Activated CD8-positive, alpha-beta memory T cell treated with anti-CD3 and anti-CD28 coated beads, Interleukin-2, amount 50 U/mL, for 48 hours (primary cell): ENCODE measurements at places on chromosomes 12 and 14.
A peak's percentile ranks its signal among the peaks of the same experiment; 100 is the strongest.

DNA sequence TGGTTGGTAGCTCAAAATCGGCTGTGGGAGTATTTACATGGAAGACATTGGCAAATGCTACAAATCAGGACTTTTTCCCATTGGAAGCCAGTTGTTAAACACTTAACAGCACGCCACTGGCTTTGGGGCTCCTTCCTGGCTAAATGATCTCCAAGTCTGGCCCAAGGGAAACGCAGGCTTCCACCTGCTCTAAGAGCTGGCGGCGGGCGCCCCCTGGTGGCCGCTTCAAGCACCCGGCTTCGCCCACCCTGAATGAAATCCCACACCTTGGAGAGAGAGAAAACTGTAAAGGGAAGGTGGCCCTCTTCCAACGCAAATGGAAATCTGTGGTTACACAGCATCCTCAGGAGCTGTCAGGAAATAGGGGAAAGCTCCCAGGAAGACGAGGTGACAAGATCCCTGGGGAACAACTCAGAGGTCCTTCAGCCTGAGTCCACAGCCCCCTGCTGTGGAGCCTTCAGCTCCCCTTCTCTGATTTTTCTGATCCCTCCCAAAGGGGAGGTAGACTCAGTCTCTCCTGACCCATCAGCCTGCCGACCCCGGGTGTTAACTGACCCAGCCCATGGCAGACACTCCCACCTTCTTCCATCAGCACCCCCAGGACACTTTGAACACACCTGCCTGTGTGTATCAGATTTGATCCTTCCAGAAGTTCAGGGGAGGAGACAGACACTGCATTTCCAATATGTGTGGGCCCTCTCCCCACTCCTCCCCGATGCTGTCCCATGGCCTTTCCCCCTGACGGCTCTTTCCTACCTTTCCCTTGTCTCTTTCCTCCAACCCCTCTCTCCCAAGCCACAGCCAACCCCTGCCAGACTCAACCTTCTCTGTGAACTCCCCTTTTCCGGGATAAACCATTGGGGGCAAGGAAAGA lies 15.4 kb downstream of the SELPLG start:
- peak; percentile 93 for DNase-seq

- no peak for DNase-seq
Observed at GRCh38 chr14:100389497-100390104, 66.5 kb downstream of the SLC25A47 start.

- no peak for DNase-seq
Observed at GRCh38 chr12:46224386-46224785, 44.5 kb downstream of the SLC38A1 start.

- DNase-seq = no peak
Observed at GRCh38 chr14:102731871-102732800, 45.1 kb upstream of the TRAF3 start.

DNA sequence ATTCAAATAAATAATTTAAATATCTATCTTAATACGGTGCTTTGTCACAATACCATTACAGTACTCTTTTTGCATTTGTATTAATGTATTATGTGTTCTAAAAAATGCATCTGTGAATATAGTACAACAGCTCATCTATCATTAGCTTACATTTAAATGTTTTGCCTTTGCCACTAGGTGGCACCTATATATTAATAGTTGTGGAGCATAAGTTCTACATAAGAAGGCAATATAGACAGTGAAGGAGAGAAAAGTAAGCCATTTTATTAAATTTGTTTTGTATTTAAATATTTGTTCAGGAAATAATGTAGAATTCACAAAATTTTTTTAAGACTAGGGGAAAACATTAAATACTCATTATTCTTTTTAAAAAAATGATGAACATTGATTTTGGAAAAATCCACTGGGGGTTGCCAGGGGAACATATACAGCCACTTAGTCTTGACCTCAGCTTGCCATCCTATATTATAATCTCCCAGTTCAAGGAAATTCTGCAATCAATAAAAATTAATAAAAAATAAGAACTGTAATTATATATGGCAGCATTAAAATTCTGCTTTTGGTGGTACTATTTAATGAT lies 9.8 kb downstream of the CCER1 start:
- no peak for DNase-seq

- no peak for DNase-seq
Observed at GRCh38 chr12:81257947-81258551, 180.2 kb downstream of the ACSS3 start.

- DNase-seq = no peak
Observed at GRCh38 chr14:91406982-91407381, 10.6 kb downstream of the CCDC88C start.

DNA sequence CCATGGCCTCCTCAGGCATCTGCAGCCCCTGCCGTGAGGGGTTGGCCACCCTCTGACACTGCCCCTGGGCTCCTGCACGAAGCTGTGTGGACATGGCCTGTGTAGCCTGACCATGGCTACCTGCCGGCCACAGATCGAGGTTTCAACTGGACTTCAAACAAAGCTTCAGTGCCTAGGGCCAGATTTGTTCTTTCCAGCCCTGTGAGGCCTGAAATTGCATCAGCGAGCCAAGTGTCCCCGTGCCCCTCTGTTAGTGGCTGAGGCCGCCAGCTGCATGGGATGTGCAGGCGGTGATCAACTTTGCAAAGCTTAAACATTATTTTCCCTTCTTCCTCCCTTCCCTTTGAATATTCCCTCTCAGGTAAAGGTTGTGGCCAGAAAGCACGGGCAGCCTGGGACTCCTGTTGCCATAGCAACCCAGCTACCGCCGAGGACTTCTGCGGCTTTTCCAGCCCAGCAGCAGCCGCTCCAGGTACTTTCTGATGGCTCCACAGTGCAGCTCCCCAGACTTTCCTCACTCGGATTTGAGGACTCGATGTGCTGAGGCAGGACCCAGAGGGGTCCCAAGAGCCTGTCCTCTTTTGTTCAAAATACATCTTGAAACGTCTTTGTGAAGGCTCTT lies 35.8 kb downstream of the DDX51 start:
- DNase-seq = peak; percentile 32

GRCh38 chr14:59585891-59586554 lies 9.4 kb upstream of the CCDC175 start:
- no peak for DNase-seq
